ENCODE measurements at places on chromosomes 3 and 15.

- no peak for DNase-seq
Measured at GRCh38 chr15:35756623-35757022, 210.7 kb upstream of the DPH6 start.

GRCh38 chr3:33791477-33792166 is 6.8 kb upstream of the PDCD6IP start:
- no peak for DNase-seq

- no peak for DNase-seq
Measured at GRCh38 chr15:66997212-66997611, 68.2 kb upstream of the SMAD3 start.

DNA sequence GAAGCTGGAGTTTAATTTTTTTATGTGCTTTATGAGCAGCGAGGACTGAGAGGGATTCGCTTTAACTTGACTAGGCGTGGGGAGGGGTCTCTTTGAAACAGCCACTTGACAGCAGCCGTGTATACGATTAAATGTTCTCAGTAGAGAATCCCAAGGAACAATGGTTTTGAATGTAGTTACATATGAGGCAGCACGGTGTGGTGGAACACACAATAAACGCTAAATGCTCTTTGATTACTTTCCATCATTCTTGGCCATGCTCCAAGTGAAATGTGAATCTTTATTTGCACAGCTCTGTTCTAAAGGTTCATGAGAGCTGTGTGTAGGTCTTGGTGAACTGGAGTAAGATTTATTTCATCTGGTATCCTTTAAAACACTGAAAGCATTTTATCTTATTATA is 251.4 kb upstream of the TGFBR2 start:
- DNase-seq: no peak

- DNase-seq: no peak
Measured at GRCh38 chr3:129558081-129558771, 15.3 kb downstream of the H1-8 start.

Measured in stimulated activated CD8-positive, alpha-beta memory T cell treated with anti-CD3 and anti-CD28 coated beads, Interleukin-7, amount 100 ng/mL, for 4 hours (primary cell).